ENCODE measurements at places on chromosomes 5 and 9. TPM values are rescaled to one million over a fixed set of nuclear protein-coding genes. Genes with fewer than 3 reads are reported as not detected.

Gene INPP5E
- 17.0 TPM for polyA plus RNA-seq

Gene CAMLG
- polyA plus RNA-seq, result 74.7 TPM

Gene SLC23A1
- 14.2 TPM for polyA plus RNA-seq

Gene UBAP2
- 41.2 TPM for polyA plus RNA-seq

GRCh38 chr5:67021521-67021920 lies 175.1 kb downstream of the CD180 start:
- no peak for DNase-seq

- no peak for DNase-seq
Measured at GRCh38 chr5:130112246-130112645, 208.0 kb downstream of the CHSY3 start.

GRCh38 chr9:130518943-130519799 lies 60.2 kb upstream of the FUBP3 start:
- no peak for DNase-seq

- no peak for DNase-seq
Measured at GRCh38 chr9:132637801-132638200, 32.0 kb downstream of the DDX31 start.

- DNase-seq, result no peak
Measured at GRCh38 chr5:137630216-137630971, 105.5 kb downstream of the KLHL3 start.

DNA sequence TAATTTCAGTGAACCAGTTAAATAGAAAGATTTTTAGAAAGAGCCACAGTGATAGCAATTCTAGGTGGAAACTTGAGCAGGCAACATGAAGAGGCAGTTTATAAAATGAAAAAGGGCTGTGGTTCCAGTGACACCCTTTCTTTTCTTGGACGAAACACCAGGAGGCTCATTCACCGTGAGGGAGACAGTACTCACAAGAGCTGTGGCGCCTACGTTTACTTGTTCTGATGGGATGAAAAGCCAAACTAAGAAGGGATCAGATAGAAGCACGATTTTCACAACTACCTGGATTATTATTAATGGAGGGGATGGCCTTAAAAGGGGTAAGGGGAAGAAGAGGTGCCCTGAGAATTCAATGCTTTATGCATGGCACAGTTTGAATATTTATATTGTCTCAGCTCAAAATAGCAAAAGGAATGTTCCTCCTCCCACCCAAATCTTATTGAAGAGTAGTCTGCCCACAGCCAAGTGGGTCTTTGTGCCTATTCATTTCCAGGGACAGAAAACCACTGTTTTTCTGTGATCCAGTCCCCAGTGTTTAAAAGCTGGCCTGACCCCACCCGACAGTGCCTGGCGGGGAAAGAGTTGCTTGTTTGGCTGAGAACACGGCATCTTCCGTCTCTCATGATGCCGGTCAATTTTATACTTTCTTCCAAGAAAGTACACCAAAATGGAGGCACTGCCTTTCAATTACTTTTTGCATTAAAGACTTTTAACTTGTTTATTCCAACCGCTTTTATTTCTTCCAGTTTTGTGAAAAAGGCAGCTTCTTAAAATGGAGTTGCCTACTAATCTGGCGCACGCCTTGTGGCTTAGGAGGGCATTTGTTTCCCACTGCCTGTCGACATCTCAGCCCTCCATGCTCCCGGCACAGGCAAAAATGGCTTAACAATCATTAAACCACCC lies 51.9 kb downstream of the HABP4 start:
- DNase-seq, result no peak

Measured in renal cortex interstitium (tissue), 15 donors.